ENCODE measurements at places on chromosomes 5 and 9.
A peak's percentile ranks its signal among the peaks of the same experiment; 100 is the strongest.

DNA sequence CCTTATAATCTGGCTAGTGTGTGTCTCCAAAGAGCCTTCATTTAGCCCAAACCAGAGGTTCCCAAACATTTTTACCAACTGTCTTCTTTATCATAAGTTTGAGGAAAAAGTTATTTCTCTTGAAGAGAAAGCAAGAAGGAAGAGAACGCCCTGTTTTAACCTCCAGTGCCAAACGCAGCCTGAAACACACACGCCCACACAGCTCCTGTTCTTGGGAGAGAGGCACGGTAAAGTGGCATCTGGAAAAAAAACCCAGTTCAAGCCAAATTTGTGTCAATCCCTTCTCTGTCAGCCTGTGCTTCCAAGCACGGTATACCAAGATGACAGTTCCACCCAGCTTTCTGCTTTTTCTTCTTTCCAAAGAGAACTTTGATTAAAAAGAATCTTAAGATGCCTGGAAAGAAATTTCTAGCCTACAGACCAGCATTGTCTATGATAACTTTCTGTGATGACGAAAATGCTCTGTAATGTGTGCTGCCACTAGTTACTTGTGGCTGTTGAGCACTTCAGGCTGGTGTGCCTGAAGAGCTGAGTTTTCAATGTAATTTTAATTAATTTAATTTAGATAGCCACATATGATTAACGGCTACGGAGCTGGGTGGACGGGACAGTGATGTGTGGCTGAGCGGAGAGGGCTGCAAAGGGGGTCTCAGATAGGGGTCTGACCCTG, 62.3 kb downstream of the ACER2 start:
- no peak for DNase-seq

DNA sequence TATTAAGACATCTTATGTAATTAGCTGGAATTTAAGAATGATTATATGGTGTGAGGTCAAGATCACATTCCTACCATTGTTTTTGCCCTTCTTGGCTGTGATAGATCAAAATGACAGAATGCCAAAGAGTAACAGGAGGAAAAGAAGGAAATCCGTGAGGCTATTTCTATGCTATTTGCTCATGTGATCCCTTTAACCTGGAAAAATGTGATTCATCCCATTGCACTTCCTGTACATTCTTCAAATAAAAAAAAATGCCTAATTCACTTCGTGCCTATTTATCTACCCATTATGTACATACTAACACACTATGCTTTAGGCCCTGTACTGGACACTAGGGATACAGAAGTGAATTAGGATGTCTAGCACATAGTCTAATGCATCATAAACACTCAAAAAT, 154.1 kb upstream of the PAPPA start:
- no peak for DNase-seq

- peak; percentile 63 for DNase-seq
These were observed 2.0 kb downstream of the MYO10 start for GRCh38 chr5:16934123-16934522.

GRCh38 chr9:36625006-36625615, 52.4 kb downstream of the MELK start:
- DNase-seq, result peak; percentile 72

- DNase-seq, result no peak
These were observed 13.5 kb upstream of the NIPAL4 start for GRCh38 chr5:157446412-157446935.

GRCh38 chr5:175885813-175886212, 14.4 kb downstream of the CPLX2 start:
- DNase-seq, result no peak

GRCh38 chr5:74595143-74595925, 45.2 kb downstream of the ENC1 start:
- no peak for DNase-seq
